RPMI7951 (cell line): ENCODE measurements at places on chromosomes 6 and 20. TPM values are rescaled to one million over a fixed set of nuclear protein-coding genes. Genes with fewer than 3 reads are reported as not detected.

DNA sequence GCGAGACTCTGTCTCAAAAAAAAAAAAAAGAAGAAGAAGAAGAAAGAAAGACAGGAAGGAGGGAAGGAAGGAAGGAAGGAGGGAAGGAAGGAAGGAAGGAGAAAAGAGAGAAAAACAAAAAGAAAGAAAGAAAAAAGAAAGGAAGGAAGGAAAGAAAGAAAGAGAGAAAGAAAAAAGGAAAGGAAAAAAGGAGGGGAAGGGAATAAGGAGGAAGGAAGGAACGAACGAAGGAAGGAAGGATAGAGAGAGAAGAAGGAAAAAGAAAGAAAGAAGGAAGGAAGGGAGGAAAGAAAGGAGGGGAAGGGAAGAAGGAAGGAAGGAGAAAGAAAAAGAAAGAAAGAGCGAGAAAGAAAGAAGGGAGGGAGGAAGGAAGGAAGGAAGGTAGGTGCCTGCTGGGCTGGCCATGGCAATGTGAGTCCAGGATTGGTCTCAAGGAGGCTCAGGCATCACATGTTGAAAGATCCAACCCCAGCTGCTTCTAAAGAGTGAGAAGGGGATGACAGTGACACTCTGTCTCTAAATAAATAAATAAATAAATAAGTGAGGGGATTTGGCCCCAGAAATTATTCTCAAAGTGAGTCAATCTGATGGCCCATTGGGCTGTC lies 24.3 kb upstream of the SRSF6 start:
- no peak for DNase-seq

DNA sequence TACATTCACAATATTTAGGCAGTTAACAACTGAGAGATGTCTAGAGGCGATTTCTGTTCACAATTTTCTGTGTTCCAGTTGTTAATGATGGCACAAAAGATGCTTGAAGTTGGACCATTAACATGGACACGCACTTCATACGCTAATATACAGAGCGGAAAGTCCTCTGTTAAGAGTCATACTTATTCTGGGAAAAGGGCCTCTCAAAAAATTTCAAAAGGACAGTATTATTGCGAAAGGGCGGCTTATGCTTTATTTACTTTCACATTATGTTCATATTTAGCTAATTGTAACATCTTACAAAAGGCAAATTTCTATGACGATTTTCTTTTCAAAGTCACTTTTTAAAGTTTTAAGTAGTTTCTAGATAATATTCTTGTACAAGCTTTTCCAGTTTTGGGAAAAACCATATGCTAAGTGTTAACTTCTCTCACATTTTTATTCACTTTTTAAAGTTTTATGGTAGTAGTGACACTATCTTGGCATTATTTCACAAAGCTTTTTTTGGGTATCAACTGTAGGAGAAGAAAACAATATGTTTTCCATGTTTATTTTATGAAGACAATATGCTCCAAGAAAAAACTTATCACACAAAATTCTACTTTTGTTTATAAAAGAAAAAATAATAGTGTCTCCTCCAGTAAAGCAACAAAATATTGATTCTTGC lies 62.3 kb downstream of the MAP7 start:
- no peak for DNase-seq

TTLL9 gene
- total RNA-seq, result not detected in 2 replicates

EYS gene
- total RNA-seq, result not detected in 2 replicates
